ENCODE measurements at places on chromosomes 6 and 20. TPM values are rescaled to one million over a fixed set of nuclear protein-coding genes. Genes with fewer than 3 reads are reported as not detected.

- peaks cover 34% of the 10 kb centered on the region for H3K4me1 ChIP-seq
- H3K4me3 ChIP-seq, result no peak overlapping the region
- DNase-seq, result no peak
- H3K27ac ChIP-seq, result no peak overlapping the region
These were observed 9.3 kb downstream of the RAET1E start for GRCh38 chr6:149888659-149889058.

KIAA0408 gene
- 6.4 TPM for total RNA-seq

DAAM2 gene
- 3.0 TPM for total RNA-seq

ZHX3 gene
- 20.9 TPM for total RNA-seq

Measured in endothelial cell (in vitro differentiated cells).